T-helper 2 cell (primary cell): ENCODE measurements at places on chromosomes 7 and 10.

DNA sequence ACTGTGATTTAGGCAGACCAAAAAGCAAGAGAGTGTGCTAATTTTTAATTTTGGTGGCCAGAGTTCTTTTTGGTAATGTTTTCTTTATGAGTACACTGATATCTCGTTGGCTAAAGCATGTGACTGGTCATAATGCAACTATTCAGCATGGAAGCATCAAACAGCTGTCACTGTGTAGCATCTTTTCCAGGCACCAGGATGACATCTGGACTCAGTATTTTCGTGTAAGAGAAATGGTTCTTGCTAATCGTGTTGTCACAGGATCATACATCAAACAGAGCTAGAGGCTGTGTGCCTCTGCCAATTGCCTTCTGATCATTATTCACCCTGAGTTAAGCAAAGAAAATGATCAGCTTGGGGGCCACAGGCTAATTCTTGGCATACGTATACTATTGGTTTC is 118.9 kb downstream of the SND1 start:
- DNase-seq, result no peak

- no peak for DNase-seq
These were observed 109.5 kb upstream of the LAMB4 start for GRCh38 chr7:108239501-108240225.

DNA sequence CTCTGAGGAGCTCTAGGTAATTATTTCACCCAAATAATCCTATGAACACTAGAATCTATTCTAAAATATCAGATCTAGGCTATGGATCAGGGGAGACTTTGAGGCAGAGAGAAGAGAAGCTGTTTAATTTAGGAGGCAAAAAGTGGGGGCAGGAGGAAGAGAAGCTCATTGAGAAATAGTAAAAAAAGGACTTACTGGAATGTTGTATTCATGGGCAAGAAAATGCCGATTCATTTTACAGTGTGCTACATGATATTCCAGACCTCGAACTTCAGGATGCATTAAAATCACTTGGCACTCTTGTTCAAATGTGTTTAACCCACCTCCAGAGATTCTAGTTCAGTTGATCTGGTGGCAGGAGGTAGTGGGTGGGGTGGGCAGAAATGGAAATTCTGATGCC is 109.5 kb upstream of the ITGB1 start:
- no peak for DNase-seq

GRCh38 chr10:114879541-114880158 is 58.1 kb downstream of the FHIP2A start:
- no peak for DNase-seq

DNA sequence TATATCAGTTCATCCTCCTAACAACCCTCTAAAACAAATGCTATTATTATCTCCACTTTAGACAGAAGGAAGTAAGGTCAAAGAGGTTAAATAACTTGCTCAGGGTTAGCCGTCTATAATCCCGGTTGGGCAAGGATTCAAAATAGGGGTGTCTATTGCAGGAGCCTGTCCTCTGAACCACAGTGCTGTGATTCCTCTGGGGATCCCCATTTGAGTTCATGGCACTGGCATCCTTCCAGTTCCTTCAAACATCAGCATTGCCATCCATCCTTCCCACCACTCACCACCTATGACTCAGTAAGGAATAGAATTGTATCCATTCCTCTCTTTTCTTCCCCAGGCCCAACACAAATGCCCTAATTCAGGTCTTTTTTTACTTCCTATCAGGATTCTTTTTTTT is 25.6 kb downstream of the HPS6 start:
- DNase-seq, result no peak

GRCh38 chr10:123007558-123008354 is 839 bp downstream of the IKZF5 start:
- DNase-seq, result peak; percentile 34
